ENCODE measurements at places on chromosomes 5 and 9.

DNA sequence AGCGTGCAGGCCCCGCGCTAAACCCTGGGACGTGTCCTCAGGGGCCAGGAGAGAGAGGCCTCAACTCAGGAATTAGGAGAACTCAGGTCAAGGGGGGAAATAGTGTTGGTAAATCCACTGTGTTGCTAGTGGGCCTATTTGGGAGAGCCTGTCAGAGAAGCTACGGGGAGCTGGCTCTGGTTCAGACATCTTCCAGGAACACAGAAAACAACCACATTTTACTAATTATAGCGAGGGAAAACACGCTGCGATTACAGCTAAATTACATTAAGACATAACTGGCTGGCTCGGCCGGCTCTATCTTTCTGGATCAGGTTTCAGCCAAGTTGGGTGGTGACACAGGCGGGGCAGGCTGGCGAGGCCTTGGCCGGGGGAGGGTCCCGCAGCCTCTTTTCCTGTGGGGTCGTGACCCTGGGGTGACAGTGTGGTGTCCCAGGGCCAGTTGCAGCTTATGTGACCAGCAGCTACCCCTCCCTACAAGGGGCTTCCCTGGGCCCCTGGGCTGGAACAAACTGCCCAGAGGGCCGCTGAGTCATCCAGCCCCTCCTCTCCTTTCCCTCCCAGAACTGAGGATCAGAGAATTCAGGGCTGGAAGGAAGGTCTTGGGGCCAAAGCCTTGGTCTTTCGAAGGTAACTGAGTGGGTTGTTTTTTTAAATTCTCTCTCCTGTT, 75.1 kb downstream of the FGF18 start:
- DNase-seq = peak; percentile 49

GRCh38 chr5:132487841-132488555, 2.6 kb downstream of the IRF1 start:
- DNase-seq = no peak

DNA sequence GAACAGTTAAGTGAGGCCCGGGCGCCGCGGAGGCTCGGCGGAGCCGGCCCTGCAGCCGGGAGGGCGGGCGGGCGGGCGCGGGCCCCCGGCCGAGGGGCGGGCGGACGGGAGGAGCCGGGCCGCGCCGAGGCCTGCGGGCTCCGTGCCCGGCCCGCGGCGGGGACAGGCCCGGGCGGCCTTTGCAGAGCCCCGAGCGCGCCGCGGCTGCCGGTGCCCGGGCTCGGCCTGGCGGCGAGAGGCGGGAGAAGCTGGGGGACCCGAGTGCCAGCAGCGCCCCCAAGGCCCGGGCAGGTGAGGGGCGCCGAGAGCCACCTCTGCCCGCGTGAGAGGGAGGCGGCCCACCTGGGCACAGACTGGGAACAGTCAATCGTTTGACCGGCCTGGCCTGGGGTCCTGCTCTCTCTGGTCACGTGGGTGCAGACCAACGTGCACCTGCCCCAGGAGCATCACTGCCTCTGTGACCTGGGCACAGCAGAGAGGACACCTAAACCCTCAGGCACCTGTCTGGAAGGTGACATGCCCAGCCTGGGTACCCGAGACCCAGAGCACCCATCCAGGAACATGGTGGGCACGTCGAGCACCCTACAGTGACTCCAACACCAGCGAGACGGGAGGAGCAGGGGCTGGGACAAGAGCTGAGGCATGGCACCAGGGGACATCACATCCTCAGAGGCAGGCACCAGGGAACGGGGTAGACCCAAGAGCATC, 531 bp downstream of the MVB12B start:
- no peak for DNase-seq

DNA sequence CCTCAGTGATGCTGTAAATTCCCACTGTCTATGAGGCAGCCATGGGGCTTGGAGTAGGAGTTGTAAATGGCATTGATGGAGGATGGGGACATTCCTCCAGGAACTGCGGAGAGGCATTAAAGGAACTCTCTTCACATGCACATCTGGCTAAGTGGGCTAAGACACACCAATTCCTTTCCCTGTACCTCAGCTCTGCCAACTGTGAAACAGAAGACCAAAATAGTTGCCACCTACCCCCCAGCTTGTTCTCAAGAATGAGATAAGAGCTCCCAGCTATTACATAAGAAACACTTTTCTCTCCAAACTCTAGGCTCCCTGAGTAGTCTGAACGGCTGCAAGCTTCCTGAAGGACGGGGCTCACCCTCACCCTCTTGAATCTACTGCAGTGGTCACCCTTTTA, 144.6 kb upstream of the SLC30A5 start:
- no peak for DNase-seq

GRCh38 chr5:82570-82969, 9.4 kb upstream of the PLEKHG4B start:
- DNase-seq = no peak

DNA sequence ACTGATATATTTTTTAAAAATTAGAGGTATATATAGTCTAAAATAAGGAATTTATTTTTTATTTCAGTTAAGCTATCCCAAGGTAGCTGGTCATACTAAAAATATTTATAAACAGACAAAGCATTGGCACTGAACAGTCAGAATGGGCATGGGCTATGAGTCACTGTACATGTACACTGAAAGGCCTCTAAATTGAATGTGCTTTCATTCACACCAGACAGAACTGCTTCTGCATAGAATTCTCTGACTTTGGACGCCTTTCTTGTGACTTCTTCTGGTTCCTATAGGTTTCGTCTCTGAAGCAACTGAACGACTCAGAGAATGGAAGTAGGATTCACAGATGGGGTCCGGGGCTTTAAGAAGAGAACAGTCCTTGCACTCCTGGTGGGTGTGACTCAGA, 394.8 kb upstream of the MEF2C start:
- DNase-seq = no peak

DNA sequence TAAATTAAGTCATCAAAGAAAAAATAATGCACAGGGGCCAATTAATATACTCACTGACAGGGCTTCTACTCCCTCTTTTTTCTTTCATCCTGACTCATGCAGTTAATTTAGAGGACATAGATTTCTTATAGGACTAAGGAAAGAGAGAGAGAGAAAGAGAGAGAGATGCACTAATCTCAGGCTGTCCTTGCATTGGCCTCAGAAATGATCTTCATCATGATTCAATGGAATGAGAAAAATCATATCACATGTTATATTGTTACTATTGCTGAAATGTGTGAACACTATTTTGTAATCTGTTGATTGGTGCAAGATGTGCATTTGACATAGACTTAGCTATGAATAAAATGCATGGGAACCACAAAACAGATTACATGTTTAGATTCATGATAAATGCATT, 608.3 kb upstream of the NUDT12 start:
- DNase-seq = no peak

DNA sequence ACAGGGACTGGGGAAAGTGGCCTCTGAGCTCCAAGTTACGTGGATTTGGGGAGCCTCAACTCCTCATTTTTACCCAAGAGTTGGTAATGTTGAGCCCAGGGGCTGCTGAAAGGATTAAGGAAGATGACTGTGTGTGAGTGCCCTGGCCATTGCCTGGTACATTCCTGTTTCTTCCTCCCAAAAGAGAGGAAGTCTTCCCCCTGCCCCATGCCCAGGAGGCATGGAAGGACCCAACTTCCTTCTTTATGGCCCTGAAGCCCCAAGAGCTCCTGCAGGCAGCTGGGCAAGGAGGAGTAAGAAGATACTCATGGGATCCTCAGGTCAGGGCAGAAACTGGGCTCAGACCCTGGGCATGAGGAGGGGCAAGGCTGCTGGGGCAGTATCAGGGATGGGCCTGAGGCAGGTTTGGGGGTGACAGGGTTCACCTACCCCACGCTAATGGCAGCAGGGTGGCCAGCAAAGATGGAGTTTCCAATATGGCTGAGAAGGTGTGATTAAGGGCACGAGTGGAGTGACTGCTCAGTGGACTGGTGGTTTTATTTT, 118.3 kb upstream of the MVB12B start:
- DNase-seq = no peak

- peak; percentile 79 for DNase-seq
Measured at GRCh38 chr9:69671879-69672595, at the start of gene APBA1. Gene APBA1 (minus strand): TSS chr9:69672371.

GRCh38 chr5:7822449-7822848, 28.5 kb downstream of the CFAP90 start:
- DNase-seq = no peak

GRCh38 chr9:69519470-69520240, 152.5 kb downstream of the APBA1 start:
- DNase-seq = no peak

Data from renal cortex interstitium (tissue), 15 donors.